ENCODE measurements at places on chromosomes 13 and 19.

DNA sequence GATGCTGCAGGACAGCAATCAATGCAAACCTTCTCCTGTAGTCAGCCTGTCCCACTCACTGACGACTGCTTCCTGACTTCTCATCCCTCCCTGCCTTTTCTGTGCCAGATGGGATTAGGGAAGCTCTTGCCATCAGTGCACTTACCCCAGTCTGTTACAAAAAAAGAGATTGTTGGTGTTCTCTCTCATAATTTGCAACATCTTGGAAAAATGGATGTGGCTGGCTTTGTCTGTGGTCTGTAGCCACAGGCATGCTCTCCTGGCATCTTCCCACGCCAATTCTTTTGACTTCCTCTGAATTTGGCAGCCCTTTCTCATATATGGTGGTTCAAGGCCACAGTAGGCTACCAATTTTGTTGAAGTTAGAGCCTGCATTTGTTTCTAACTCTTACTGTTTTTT is 11.6 kb upstream of the HTR2A start:
- DNase-seq: peak; percentile 88

GRCh38 chr19:2381148-2381820 is 21.2 kb downstream of the TMPRSS9 start:
- peak; percentile 43 for DNase-seq

- DNase-seq: peak; percentile 55
Observed at GRCh38 chr19:33214596-33214995, 11.1 kb downstream of the SLC7A10 start.

DNA sequence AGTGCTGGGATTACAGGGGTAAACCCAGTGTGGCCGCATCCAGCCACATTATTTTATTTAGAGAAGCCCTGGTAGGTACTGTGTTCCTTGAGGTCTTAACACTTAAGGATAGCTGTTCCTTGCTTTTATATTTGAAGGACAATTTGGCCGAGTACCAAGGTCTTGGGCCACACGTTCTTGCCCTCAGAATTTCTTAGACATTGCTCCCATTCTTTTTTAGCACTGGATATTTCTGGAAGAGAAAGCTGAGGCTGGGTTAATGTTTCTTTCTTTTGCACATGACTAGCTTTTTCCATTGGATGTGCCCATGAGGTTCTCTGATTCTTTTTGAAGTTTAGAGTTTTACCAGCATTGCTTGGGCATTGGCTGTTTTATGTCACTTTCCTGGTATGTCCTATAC is 5.5 kb upstream of the RNF113B start:
- DNase-seq: peak; percentile 77

DNA sequence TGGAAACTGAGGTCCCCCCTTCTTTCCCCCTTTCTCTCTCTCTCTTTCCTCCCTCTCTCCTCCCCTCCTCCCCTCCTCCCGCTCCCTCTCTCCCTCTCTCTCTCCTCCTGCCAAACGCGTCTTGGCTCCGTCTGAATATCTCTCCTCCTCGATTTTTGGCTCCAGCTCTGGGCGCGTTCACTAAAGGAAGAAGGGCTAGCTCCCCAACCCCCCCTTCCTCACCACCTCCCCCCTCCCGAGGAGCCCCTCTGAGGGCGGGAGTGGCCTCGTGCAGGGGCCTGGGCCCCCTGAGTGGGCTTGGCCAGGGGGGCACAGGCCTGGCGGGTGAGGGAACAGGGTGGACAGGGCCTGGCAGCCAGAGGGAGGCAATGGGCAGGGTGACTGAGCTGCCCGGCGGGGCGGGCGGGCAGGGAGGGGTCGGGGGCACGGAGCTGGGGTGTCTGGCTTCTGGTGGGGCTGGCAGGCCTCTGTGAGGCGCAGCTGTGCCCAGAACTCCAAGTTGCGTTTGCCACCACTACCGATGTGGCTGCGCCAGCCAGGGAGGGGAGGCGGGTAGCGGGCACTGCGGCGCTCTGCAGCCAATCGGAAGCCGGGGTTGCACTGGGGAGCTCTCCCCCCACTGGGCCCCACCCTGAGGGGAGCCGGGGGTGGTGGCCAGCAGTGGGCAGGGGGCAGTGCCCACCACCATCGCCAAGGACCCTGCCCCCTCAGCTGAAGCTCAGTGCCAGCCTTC is 7.1 kb downstream of the NFIX start:
- DNase-seq: peak; percentile 85

DNA sequence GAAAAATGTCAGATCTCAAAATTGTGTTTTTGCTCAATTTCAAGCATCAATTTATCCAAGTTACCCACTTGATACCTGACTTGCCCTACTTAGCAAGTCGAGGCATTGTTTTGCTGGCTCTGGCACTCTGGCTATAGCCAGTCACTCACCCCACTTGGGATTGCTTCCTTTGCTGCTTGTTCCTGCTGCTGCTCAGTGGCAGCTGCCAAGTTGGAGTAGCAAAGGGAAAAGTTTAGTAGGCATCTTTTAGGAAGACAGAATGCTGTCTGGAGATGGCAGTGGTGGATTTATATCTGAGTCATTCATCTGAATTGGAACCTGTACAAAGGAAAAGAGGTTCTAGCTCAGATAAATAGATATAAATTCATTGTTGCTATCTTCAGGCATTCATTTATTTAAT is 41.2 kb downstream of the PCCA start:
- peak; percentile 51 for DNase-seq

GRCh38 chr19:5240011-5240410 is 100.6 kb downstream of the PTPRS start:
- DNase-seq: no peak

- no peak for DNase-seq
Observed at GRCh38 chr13:37375071-37375470, 223.5 kb downstream of the POSTN start.

- DNase-seq: no peak
Observed at GRCh38 chr13:74687442-74688182, 553.4 kb upstream of the KLF12 start.

GRCh38 chr19:33447336-33448158 is 74.0 kb downstream of the CEBPG start:
- no peak for DNase-seq

GRCh38 chr13:58097831-58098230 is 466.3 kb downstream of the PCDH17 start:
- DNase-seq: peak; percentile 85

DNA sequence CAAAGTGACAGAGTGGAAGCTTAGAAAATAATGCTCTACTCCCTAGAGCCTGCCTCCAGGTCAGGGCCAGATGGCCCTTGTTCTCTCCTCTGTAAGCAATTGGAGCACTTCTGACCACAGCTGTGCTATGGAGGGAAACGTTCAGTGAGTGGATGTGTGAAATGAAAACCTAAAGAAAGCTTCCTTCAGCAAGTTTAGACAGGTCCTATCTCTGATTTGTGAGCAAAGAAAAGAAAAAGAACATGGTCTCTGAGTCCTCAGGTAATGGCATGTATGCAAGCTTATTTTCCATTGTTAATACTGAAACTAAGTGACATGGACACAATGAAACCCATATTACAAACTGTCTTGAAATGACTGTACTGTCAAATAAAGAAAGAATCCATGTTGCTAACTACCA is 1486.8 kb downstream of the EFNB2 start:
- no peak for DNase-seq

DNA sequence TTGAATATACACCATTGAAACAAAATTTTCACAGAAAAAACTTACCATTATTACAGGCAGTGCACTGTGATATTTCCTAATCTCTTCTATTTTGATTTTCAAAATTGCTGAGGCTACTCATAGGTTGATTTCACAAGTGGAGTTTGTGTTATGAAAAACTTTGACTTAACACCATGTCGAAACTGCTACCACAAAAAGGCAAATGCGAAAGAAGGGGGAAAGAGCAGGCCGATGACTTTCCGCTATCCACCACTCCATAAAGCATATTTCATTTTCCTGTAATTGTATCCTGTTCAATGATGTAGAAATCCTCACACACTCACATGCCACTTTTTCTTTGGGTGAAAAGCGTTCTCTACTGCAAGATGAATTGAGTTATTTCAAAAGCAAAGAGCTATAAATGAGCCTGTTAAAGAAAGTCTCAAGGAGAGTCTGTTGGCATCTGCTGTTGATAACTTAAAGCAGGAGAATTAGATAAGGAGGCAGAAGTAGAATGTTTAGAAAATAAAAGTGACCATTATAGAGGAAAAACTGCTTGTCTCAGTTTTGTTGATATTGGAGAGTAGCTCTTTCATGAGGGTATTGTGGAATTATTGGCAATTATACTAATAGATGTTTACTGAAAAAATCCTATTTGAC is 18.8 kb downstream of the KL start:
- no peak for DNase-seq

GRCh38 chr13:31731921-31732320 is 7.4 kb upstream of the RXFP2 start:
- no peak for DNase-seq

- peak; percentile 42 for DNase-seq
Observed at GRCh38 chr13:51906581-51906980, 44.8 kb downstream of the CCDC70 start.

GRCh38 chr13:50075619-50076097 is 60.4 kb downstream of the KCNRG start:
- no peak for DNase-seq

GRCh38 chr13:99040536-99041131 is 62.8 kb upstream of the DOCK9 start:
- no peak for DNase-seq

DNA sequence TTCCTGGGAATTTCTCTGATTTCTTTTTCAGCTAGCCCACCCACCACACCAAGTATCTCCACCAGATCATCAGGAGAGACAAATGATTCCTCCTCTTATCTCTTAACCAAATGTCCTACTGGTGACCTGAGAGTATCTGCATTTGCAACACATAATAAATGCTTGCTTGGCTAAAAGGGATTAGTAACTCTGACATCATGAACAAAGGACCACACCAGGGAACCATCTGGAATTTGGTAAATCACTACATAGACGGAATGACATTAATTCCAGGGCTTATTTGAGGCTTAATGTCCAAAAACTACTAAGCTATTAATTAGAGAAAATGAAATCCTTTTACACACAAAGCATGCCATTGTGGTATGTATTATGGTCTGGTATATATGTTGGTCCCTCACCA is 139.0 kb downstream of the RAP2A start:
- no peak for DNase-seq

DNA sequence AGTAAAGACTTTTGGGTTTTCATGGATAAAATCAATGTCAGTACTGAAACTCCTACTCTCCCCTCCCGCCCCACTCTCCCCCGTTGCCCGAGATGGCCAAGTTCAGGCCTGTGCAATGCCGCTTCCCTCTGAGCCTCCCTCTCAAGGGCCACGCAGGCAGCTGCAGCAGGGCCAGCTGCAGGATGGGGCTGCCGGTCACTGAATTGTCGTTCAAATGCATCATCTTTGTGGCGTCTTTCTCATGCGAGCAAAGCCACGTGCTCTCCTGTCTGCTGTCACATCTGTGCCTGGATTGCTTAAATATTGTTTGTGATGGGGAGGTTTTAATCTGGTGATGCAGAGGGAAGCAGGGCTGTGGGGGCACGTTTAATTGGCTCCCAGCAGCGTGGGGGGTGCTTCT is 26.6 kb downstream of the SHISA2 start:
- DNase-seq: no peak

GRCh38 chr19:46704379-46705076 is 12.4 kb downstream of the PRKD2 start:
- DNase-seq: peak; percentile 61

- DNase-seq: peak; percentile 88
Observed at GRCh38 chr13:52850396-52851136, 2.1 kb upstream of the PCDH8 start.

GRCh38 chr19:54199401-54199800 is 1.3 kb upstream of the RPS9 start:
- DNase-seq: no peak

- no peak for DNase-seq
Observed at GRCh38 chr13:42820451-42820850, 39.1 kb downstream of the FAM216B start.

DNA sequence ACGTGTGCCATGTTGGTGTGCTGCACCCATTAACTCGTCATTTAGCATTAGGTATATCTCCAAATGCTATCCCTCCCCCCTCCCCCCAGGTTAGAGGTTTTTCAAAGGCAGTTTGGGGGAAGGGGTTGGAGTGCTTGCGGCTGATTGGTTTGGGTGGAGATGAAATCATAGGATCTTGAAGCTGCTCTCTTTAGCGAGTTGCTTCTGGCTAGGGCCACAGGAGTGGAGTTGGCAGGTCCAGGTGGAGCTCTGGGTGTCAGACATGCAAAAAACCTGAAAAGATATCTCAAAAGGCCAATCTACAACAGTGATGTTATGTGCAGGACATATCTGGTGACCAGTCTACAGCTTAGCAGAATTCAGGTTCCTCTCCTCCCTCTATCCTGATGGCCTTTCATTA is 32.6 kb upstream of the CXCL17 start:
- no peak for DNase-seq

DNA sequence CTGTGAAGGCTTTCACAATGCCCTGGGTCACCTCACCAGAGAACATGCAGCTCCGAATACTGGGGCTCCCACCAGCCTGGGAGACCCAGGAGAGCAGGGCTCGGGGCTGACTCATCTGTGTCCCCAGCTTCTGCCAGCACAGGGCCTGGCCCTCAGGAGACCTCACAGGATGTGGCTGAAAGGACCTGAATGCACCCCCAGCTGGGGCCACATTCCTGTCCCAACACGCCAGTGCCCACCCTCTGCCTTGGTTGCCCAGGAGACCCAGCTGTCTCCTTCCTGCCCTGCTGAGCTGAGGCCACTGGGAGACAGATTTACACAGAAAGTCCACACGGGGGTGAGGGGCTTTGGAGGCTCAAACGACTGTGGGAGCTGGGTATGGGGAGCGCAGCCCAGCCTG is 11.9 kb downstream of the BCAT2 start:
- DNase-seq: peak; percentile 66

- DNase-seq: no peak
Observed at GRCh38 chr13:27269114-27269665, 1.4 kb upstream of the RASL11A start.

GRCh38 chr13:95254339-95254738 is 46.9 kb downstream of the ABCC4 start:
- peak; percentile 31 for DNase-seq

DNA sequence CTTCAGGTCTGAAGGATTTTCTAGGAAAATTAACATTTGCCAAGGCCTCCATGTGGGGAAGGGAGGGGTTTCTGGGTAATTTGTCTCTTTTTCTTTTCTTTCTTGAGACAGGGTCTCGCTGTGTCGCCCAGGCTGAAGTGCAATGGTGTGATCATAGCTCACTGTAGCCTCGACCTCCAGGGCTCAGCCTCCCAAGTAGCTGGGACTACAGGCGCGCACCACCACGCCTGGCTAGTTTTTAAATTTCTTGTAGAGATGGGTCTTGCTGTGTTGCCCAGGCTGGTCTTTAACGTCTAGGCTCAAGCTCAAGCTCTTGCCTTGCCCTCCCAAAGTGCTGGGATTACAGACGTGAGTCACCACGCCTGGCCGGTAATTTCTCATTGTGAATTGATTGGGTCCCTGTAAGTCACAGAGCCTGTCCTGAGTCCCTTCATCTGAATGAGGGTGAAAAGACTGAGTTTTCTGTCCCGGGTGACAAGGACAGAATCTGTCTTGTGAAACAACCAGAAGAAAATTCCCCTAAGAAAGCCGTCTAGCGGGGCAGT is 10.0 kb upstream of the SPC24 start:
- no peak for DNase-seq

Measured in astrocyte of the hippocampus (primary cell).